ENCODE measurements at places on chromosomes 4 and X.
A peak's percentile ranks its signal among the peaks of the same experiment; 100 is the strongest.

- DNase-seq: no peak
Measured at GRCh38 chr4:69485130-69485529, 10.6 kb downstream of the UGT2B4 start.

DNA sequence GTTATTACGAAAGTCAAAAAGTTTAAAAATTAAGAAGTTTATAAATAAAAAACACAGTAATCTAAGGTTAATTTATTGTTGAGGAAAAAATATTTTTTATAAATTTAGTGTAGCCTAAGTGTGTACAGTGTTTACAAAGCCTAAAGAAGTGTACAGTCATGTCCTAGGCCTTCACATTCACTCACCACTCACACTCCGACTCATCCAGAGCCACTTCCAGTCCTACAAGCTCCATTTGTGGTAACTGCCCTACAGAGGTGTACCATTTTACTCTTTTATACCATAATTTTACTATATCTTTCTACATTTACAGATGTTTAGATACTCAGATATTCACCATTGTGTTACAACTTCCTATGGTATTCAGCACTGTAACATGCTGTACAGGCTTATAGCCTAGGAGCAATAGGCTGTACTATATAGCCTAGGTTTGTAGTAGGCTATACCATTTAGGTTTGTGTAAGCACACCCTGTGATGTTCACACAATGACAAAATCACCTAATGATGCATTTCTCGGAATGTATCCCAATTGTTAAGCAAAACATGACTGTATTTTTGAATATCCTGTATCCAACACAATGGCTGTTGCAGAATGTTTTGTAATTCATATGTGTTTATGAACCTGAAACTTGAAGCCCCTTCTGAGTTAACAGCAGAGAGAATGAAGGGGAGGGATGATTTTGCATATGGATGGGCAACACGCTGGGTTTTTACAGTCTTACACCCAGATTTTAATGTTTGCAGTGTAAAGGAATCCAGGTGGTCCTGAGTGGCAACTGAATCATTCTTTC lies 3.1 kb downstream of the PPBP start:
- DNase-seq: no peak

DNA sequence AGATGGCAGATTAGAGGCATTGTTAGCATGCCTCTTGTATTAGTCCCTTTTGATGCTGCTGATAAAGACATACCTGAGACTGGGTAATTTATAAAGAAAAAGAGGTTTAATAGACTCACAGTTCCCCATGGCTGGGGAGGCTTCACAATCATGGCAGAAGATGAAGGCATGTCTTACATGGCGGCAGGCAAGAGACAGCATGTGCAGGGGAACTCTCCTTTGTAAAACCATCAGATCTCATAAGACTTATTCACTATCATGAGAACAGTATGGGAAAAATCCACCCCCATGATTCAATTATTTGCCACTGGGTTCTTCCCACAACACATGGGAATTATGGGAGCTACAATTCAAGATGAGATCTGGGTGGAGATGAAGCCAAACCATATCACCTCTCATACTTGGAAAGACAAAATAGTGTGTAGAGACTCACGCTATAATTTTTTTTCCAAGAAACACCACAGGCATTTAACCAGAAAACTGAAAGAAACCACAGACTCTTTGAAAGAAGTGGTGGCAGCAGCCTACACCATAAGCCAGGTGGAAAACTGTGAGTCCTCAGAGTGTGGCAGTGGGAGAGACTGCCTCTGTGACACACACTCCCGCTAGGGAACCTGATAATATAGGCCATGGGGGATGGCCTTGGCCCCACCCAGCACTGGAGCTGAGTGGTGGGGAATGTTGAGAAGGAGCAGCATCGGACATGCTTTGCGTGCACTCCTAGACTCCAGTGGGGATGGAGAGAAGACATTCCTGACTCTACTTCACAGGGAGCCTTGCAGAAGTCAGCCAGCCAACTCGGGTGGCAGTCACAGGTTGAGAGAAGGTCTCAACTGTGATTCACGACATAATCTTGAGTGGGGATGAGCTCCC lies 51.5 kb downstream of the SLC2A9 start:
- no peak for DNase-seq

GRCh38 chrX:133670383-133670782 lies 255.1 kb upstream of the GPC4 start:
- DNase-seq: no peak

GRCh38 chr4:74544655-74545361 lies 99.9 kb downstream of the AREG start:
- no peak for DNase-seq

GRCh38 chr4:77450006-77450405 lies 155.6 kb upstream of the CXCL13 start:
- DNase-seq: no peak

DNA sequence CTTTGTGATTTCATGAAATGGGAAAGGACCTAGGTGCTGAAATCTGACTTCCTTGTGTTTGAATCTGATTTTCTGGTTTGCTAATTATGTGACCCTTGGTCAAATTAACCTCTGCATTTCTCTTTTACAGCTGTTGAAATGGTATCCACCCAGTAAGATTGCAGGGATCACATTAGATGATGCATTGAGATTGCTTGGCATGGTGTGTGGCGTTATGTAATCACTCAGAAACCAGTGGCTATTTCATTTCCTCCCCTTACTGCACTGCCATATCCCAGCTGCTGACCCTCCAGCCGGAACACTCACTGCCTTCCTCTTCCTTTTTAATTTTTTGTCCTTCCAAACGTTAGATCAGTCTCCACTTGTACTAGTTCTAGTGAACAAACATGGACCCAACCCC lies 79.0 kb downstream of the KLHL8 start:
- DNase-seq: no peak

DNA sequence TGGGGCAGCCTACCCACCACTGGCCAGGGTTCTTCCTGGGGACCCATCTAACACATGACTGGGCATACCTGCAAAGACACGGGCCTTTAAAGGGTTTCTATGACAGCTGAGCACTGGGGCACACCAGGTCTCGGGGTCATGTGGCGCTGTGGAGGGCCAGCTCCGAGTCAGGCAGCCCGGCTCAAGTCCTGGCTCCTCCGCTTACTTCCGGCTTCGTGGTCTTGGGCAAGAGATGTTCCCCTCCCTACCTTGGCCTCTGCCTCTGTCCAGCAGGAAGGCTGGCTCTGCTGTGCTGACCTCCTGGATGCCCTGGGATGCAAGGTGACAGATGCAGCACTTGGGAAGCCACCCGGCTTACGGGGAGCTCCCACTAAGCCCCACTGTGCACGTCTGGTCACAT lies 37.6 kb downstream of the HTRA3 start:
- no peak for DNase-seq

GRCh38 chr4:108396900-108397497 lies 223.4 kb upstream of the RPL34 start:
- DNase-seq: no peak

GRCh38 chrX:14948691-14949090 lies 75.5 kb downstream of the MOSPD2 start:
- DNase-seq: no peak

GRCh38 chr4:154314248-154314647 lies 177.4 kb downstream of the DCHS2 start:
- no peak for DNase-seq

DNA sequence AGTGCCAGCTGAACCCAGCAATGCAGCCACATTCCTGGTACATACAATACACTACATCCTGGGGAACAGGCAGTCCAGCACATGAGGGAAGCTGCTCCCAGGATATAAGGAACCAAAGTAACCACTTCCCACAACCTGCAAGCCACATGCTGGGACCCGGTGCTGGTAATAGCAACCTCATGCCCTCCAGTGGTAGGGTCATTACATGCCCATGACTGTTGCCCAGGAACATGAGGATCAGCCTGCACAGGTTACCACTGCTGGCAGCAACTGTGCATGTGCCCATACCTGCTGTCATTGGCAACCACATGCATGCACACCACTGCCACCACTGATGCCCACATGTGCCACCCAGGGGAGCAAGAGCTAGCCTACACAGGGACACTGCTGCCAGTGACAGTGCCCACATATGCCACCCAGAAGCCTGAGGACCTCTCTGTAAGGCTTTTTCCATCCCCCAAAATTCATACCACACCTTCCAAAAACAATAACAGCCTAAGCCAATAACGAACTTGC lies 1982.5 kb downstream of the ARAP2 start:
- DNase-seq: no peak

GRCh38 chr4:185700048-185700447 lies 111.9 kb downstream of the SORBS2 start:
- DNase-seq: no peak

DNA sequence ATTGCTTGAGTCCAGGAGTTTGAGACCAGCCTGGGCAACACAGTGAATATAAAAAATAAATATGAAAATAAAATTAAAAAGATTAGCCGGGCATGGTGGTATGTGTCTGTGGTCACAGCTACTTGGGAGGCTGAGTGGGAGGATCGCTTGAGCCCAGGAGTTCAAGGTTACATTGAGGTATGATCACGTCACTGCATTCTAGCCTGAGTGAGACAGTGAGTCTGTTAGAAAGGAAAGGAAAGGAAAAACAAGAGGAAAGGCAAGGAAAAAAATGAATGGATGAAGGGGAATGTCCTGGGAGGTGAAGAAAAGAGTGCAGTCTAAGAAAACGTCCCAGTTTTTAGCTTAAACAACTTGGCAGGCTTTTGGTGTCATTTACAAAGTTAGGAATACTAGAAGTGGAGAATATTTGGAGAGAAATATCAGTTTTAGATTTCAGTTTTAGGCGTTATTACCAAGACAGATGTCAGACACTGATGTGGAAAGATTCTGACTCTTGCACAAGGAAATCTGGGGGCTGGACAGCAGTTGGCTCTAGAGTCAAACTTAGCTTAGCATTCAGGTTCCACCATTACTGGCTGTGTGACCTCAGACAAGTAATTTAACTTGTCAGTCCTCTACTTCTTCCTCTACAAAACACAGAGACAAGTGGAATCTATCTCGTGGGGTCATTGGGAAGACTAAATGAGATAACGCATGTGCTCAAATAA lies 139.0 kb downstream of the TSPAN5 start:
- no peak for DNase-seq

DNA sequence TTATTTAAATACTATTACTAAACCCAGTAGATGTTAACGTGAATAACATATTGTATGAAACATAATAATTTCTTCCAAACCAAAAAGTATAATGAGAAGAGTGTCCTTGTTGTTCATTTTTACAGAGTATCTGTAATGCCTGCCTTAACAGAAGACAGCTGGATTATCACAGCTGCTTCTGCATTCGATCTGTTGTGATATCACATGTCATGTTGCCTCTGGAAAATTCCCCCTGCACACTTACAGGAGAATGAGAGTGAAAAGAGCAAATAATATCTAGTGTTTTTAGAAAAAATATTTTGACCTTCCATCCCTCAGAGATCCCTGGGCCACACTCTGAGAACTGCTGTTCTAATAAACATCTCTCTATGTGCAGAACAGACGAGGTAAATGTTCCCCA lies 240.1 kb upstream of the NOCT start:
- no peak for DNase-seq

DNA sequence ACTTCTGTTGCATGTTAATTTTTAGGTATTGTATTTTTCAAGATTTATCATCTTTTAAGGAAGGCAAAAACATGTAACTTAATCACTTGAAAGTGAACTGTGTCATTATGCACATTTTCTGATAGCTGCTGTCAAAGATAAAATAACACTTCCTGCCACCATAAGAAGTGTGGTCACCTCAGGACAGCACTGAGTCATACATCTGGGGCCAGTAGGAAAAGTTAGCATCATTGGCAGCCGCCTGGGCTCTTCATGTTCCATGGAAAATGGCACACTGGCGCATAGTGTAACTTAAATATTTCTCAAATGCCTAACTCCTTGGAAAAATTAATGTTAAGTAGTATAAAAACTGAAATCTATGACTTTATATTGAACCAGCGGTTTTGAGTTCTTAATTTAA lies 24.2 kb downstream of the CNKSR2 start:
- no peak for DNase-seq

GRCh38 chr4:128917781-128918180 lies 108.3 kb downstream of the JADE1 start:
- no peak for DNase-seq

DNA sequence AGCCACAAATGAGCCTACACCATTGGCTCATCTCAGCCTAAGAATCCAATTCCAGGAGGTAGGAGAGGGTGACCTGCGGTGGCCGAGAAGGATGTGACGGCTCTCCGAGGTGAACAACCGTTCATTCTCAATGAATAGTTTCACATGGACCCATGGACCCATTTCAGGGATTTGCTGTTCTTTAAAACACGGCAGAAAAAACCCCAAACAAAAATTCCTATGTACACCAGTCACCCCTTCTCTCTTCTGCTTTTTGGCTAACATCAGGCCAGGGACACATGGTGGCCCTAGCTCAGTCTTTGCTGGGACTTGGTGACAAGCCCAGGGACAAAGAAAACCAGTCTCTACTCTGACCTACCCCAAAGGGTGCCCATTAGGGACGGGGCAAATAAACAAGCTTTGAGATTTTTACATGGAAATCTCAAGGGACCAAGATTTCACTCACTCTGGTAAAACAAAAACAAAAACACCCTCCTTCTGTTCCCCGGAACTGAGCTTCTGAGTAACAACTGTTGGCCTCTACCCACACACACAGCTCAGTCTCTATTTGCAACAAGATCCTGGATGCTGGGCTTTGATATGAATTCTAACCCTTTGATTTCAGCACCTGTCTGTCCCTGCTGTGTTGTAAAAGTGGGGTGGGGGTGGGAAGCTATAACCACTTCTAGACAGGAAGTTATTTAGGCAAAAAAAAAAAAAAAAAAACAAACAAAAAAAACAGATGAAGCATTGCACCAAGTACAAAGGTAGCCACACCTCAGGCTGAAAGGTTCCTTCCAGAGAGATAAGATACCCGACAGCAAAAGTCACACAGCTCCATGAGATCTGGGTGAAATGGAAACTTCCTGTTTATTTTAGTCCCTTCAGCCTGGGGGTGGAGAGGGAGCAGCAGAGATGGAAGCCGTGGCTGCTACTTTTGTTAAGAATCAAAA lies 49.0 kb downstream of the DDX3X start:
- no peak for DNase-seq

GRCh38 chr4:121308328-121308663 lies 72.5 kb downstream of the QRFPR start:
- no peak for DNase-seq

GRCh38 chr4:25859429-25860148 lies 3.2 kb downstream of the SEL1L3 start:
- no peak for DNase-seq

DNA sequence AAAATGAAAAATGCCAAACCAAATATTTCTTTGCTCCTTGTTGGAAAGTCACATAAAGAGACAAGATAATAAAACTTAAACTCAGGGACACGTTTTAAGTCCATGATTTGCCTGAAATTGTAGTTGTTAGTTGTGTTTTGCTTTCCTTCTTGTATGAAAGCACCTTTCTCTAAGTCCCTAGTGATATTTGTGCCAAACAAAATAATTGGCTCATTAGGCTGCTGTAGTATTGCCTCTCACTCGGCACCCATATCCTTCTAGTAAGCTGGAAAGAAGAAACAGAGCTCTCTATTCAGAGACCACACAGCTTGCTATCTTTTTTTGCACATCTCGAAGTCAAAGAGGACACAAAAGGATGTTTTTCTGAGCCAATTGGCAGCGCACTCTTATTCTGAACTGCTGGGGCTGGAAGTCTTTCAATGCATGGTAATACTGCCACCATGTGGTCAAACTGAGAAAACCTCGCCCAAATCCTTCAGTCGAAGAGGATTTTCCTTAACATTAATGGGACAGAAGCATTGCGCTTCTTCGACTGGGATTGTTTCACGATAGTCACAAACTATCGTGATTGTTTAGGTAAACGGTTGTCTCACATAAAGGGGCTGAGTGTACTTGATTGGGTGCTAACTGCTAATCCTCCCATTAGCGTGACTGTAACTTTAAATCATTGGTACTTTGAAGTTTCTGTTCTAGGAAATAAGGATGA lies 571.9 kb upstream of the LCORL start:
- peak; percentile 34 for DNase-seq

- DNase-seq: no peak
Measured at GRCh38 chr4:70680934-70681333, 7.4 kb upstream of the UTP3 start.
